Fibroblast of upper back skin (primary cell): ENCODE measurements at places on chromosomes 11 and 22.
A peak's percentile ranks its signal among the peaks of the same experiment; 100 is the strongest.

- peak; percentile 64 for DNase-seq
Observed at GRCh38 chr11:128963744-128964325, 21.2 kb upstream of the TP53AIP1 start.

DNA sequence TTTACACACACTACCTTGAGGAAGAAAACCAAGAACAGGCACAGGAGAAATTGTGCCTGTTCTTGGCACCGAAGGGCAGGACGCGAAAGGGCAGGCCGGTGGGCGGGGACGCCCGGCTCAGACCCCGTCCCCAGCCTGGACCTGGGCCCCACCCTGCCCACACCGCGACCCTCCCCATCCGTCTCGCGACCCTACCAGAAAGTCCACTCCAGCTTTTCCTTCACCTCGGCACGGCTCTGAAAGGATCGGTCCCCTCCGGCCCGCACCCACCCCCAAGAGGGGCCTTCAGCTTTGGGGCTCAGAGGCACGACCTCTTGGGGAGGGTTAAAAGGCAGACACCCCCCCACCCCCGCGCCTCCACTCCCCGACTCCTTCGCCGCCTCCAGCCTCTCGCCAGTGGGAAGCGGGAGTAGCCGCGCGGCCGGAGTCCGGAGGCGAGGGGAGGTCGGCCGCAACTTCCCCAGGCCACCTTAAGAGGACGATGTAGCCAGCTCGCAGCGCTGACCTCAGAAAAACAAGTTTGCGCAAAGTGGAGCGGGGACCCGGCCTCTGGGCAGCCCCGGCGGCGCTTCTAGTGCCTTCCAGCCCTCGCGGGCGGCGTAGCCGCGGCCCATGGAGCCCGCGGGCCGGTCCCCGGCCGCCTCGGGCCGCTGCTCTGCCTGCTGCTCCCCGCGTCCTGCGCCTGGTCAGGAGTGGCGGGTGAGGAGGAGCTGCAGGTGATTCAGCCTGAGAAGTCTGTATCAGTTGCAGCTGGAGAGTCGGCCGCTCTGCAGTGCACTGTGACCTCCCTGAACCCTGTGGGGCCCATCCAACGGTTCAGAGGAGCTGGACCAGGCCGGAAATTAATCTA lies 4.4 kb downstream of the SEC14L6 start:
- DNase-seq, result no peak

- no peak for DNase-seq
Observed at GRCh38 chr11:34027516-34028408, 23.8 kb upstream of the CAPRIN1 start.

DNA sequence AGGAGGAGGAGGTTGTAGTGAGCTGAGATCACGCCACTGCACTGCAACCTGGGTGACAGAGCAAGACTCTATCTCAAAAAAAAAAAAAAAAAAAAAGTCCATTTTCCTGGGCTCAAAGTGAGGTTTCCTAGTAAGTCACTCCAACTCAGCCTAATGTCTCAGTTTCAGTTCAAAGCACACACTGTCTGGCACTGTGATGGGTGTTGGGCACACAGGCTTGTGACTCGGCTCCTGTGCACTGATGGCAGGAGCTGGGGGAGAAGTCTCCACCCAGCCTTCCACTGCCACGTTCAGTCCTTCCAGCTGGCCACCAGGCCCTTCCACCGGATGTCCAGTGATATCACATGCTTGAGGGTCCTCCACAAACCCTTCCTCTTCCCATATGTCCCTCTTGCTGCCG lies 186.0 kb downstream of the CEP164 start:
- DNase-seq, result no peak

DNA sequence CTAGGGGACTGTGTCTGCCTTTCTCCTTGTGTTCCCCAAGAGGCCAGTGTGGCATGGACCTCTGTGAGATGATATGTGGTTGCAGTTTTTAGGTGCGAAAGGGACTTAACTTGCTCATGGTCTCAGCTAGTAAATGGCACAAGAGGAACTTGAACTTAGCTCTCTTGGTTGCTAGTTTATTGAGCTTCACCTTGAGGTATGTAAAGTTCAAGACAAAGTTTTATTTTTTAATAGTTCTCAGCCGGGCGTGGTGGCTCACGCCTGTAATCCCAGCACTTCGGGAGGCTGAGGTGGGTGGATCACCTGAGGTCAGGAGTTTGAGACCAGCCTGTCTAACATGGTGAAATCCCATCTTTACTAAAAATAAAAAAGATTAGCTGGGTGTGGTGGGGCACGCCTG lies 71.6 kb upstream of the SUSD2 start:
- no peak for DNase-seq

DNA sequence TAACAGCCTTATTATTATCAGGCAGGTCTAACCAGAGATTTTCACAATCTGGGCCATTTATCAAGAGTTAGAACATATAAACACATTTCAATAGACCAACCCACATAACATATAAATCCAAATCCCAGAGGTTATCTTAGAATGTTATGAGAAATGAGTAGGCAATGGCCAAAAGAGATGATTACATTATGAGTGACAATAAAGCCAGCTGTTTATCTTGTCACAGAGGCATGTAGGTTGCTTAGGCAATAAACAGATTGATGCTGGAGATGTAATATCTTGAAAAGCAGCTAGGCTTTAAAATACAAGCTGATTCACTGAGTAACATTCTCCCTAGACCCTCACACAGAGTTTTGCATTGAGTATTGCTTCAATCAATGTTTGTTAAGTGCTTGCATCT lies 148.5 kb upstream of the SESN3 start:
- no peak for DNase-seq

DNA sequence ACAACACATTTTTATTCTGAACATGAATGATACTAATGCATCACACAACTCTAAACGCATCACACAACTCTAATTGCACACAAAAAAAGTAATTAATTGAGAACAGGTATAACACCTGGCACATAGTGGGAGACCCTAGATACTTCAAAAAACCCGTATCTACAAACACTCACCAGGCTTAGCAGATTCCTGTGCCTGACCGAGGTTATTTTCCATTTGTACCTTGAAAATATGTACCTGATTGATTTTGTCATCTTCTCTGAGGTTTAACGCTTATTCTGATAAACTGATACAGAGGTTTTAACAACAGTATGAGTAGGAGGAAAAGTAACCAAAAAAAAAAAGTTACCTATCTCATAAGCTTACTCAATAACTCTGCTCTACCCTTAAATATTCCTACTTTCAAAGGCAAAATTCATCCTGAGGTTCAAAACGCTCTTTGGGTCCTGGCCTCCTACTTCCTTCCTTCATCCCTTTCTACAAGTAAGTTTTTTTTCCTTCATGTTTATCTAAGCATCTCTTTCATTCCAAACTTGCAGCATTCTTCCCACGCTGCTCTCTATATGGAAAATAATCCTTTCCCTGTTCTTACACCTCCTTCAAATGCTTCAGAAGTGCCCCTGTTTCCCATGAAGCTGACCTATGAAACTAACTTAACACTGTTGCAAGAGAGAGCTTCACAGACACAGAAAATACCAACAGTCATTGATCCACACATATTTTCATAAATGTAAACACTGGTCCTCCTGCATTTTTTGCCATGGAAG lies 73.3 kb downstream of the ETS1 start:
- no peak for DNase-seq

- no peak for DNase-seq
Observed at GRCh38 chr22:42720263-42721044, at the start of gene A4GALT. Gene A4GALT (minus strand): TSS chr22:42720870. CDS start chr22:42693951, 26,919 bp downstream.

DNA sequence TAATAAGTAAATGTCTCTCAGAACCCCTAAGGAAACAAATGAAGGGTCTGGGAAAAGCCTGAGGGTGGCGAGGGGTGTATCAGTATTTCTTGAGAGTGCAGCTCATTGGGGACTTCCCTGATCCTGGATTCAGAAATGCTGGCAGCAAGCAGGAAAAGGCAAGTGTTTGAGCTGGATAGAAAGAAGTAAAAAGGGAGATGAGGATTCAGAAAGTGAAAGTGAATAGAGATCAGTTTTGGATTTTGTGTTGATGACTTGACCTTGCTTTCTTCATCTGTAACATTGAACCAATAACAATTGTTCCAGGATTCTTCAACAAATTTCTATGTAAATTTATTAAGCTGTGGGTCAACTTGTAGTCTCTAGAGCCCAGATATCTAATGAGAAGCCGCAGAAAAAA lies 66.9 kb upstream of the CTSC start:
- no peak for DNase-seq

GRCh38 chr11:128874427-128874826 lies 7.3 kb upstream of the KCNJ1 start:
- peak; percentile 51 for DNase-seq

DNA sequence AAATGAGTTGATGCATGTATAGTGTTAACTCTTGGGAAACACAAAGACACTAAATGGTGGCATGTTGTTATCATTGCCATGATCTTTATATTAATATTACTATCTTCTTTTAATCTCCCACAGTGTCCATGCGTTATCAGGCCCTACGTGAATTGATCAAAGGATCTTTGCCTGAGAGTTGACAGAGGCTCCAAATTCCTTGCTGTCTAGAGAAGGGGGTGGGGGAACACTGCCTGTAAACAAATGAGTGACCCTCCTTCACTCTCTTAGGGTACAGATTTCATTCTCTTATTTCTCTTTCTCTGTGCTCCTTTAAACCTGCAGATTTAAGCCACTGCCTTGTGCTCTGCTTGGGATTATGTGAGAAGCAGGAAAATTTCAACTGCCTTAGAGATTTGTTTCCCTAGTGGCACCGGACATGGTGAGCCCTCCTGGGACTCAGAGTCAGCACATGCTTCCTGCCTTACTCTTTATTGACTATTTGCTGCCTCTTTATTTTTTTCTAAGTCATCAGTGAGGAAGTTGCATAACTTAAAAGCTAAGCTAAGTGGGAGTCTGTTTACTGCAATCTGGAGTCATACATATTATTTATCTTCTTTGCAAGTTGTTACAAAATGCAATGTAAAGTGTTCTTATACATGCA lies 122.9 kb downstream of the MAML2 start:
- no peak for DNase-seq

DNA sequence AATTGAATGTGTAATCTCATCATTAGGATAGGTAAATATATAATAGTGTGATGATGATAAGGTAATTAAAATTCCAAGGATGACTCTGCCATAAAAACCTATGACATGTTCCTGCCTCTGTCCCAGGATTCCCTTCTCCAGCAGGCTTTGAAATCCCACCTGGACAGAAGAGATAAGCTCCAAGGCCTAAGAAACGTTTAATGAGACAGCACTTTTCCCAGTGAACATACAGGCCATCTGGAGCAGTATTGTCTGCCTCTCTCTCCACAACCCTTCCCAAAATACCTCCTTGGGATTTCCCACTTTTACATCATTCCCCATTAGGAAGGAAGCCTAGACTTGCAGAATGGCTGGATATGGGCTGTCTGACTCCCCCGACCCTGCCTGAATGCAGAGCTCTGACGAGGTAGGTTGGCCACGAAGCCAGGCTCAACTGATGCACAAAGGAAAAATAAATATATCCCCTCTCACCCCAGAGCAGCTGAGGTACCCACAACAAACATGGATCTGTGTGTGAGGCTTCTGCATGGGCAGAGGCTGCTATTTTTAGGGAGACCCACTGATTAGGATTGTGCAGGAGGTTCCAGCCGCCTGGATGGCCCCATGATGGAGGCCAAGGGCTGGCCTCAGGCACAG lies 71.0 kb downstream of the TMPRSS5 start:
- peak; percentile 19 for DNase-seq

GRCh38 chr11:44733877-44734276 lies 7.1 kb downstream of the TSPAN18 start:
- DNase-seq, result no peak

- DNase-seq, result no peak
Observed at GRCh38 chr22:50091092-50091768, 1.4 kb downstream of the MOV10L1 start.

DNA sequence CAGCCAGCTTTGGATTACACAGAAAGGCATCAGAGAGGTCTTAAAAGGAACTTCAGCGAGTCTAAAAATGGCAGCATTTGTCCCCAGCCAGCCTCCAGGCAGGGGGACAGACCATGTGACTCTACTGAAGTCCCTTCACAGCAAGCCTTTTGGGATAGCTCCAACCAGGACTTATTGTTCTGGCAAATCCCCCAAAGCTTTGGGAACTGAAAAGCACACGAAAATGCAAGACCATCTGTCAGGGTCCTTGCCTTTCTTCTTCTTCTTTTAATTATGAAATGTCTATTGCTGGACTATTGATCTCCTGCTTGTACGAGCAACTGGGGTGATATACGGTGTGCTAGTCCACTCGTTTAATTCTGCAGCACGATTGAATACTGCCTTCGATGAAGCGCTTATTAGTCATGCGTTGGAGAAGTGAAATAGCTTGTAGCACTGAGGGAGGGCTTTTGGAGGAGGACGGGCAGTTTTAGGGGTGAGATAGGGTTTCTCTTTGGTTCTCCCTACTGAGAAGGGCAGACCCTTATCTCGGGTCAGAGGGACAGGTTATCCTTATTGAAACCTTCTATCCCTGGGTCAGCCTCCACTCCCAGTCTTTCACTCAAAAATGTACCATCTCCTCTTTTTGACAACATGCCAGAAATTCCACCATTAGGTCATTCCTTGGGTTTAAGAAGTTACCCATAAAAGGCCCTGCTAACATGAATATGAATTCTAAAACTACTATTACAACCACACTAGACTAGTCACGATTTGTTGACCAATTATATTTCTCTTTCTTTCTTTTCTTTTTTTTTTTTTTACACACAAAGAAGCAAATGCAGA lies 416.4 kb downstream of the MIAT start:
- peak; percentile 61 for DNase-seq

DNA sequence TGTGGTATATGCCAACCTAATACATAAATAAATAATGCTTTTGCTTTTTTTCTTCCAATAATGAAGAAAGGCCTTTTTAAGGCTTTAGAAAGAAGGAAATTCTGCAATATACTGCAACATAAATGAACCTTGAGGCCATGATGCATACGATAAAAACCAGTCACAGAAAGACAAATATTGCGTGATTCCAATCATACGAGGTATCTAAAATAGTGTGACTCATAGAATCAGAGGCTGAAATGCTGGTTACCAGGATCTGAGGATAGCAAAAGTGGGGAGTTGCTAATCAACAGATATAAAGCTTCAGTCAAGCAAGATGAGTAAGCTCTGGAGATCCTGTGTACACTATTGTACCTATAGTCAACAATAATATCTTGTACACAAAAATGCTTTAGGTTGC lies 24.2 kb downstream of the MS4A6A start:
- no peak for DNase-seq

DNA sequence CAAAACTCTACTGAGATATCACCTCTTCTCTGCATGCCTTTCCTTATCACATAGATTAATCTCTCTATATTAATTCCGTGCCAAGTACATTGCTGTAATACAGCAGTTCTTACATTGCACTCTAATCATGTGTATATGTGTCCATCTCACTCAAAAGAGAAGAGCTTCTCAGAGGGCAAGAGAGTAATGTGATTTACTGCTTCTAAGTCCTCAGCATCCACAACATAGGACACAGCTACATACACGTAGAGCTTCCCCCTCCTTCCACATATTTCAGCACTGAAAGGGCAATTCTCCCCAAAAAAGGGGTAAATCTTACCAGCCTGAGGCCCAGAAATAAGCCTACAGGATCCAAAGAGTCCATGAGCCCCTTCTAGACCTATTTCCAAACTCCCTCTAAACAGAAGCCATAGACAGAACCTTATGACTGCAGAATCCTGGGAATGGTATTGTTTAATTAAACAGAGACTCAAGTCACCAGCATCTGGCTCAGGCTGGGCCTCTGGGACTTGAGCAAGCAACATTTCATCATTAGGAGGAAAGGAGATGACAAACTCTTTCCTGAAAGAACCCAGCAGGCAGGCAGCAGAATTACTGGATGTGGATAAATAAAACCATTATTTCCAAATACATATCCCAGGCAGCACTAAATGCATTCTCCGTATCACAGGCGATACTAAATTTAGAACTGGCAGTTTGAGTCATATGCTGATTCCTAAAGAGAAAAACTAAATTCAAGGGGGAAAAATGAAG lies 87.2 kb downstream of the KCNC1 start:
- peak; percentile 63 for DNase-seq

GRCh38 chr11:19419808-19420207 lies 179.1 kb upstream of the E2F8 start:
- DNase-seq, result peak; percentile 22
